Ascending aorta (tissue), 2 donors: ENCODE measurements at places on chromosomes 16 and 17.

DNA sequence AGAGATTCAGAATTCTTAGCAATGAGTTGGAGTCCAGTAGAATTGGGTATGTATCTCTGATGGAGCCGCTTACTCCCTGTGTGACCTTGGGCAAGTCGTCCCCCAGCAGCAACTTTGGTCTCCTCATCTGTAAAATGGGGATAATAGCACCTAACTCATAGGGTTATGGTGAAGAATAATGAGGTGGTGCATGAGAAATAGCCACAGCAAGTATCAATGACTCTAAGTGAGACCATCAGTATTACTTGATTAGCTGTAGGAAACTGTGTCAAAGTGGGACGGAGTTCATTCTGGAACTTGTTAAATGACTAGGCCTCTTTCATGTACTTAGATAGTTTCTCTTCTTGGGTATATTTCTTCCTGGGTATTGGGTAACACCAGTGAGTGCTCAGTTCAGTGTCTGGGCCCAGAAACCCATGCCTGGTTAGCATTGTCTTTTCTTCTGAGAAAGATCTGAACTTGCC lies 6.4 kb downstream of the PRKCB start:
- H3K27ac ChIP-seq, result no peak overlapping the region
- no peak overlapping the region for H3K4me3 ChIP-seq
- no peak for DNase-seq
- no peaks in the 10 kb centered on the region for H3K36me3 ChIP-seq

- H3K27ac ChIP-seq, result no peak overlapping the region
- no peak overlapping the region for H3K4me3 ChIP-seq
- H3K4me1 ChIP-seq, result no peaks in the 10 kb centered on the region
- no peaks in the 10 kb centered on the region for H3K27me3 ChIP-seq
- H3K36me3 ChIP-seq, result no peaks in the 10 kb centered on the region
Measured at GRCh38 chr16:86960266-86960665, 356.9 kb downstream of the C16orf95 start.

DNA sequence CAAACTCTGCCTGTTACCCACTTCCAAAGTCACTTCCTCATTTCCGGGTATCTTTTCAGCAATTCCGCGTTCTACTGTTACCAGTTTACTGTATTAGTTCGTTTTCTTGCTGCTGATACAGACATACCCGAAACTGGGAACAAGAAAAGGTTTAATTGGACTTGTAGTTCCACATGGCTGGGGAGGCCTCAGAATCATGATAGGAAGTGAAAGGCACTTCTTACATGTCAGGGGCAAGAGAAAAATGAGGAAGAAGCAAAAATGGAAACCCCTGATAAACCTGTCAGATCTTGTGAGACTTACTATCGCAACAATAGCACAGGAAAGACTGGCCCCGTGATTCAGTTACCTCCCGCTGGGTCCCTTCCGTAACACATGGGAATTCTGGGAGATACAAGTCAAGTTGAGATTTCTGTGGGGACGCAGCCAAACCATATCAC lies 30.9 kb downstream of the PAFAH1B1 start:
- H3K27ac ChIP-seq, result no peak overlapping the region
- no peak for DNase-seq
- H3K27me3 ChIP-seq, result no peaks in the 10 kb centered on the region
- no peaks in the 10 kb centered on the region for H3K36me3 ChIP-seq

DNA sequence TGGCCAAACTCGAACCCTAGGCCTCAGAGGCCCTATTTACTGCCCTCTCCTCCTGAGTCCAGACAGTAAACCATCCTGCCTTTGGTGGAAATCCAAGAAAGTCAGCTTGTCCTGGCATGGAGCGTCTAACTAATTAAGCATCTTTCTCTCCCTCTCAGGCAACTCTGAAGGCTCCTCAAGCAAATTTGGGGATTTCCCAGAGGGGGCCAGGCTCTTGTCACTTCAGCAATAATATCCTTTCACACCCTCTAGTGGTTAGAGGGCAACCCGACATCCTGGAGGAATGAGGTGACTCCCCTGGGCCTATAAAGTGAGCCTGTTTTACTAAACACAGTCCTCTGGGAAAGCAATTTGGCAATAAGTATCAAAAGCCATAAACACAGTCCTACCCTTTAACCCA lies 60.4 kb downstream of the NOG start:
- no peaks in the 10 kb centered on the region for H3K27me3 ChIP-seq
- no peaks in the 10 kb centered on the region for H3K36me3 ChIP-seq
- H3K4me1 ChIP-seq, result no peaks in the 10 kb centered on the region
- DNase-seq, result no peak
- no peak overlapping the region for H3K4me3 ChIP-seq

- H3K4me1 ChIP-seq, result no peaks in the 10 kb centered on the region
- H3K4me3 ChIP-seq, result no peak overlapping the region
- H3K27me3 ChIP-seq, result no peaks in the 10 kb centered on the region
- DNase-seq, result no peak
- H3K36me3 ChIP-seq, result no peaks in the 10 kb centered on the region
- no peak overlapping the region for H3K27ac ChIP-seq
Measured at GRCh38 chr17:10394201-10394887, 21.5 kb upstream of the MYH13 start.

GRCh38 chr16:2858245-2859025 lies 465 bp upstream of the PRSS22 start:
- no peak overlapping the region for H3K4me3 ChIP-seq
- no peak for DNase-seq

DNA sequence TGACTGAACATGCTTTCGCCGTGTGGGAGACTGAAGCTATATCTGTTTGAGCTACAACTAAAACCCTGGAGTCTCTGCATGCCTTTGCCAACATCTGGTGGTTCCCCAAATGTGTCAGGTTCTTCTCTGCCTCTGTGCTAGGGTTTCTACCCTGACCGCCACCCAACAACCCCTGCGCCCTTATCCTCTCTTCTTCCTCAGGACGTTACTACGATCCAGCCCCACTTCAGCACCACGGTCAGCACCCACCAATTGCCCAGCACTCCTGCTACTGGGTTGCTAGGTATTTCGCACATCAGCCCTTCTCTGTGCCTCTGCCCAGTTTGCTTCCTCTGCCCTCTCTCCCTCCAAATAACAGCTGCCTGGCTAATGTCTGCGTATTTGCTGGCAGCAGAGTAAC lies 106.3 kb upstream of the HSBP1 start:
- H3K36me3 ChIP-seq, result no peaks in the 10 kb centered on the region
- no peak for DNase-seq
- H3K27me3 ChIP-seq, result no peaks in the 10 kb centered on the region
- H3K27ac ChIP-seq, result no peak overlapping the region
- H3K4me3 ChIP-seq, result no peak overlapping the region

GRCh38 chr16:54175552-54176375 lies 110.8 kb downstream of the IRX3 start:
- no peaks in the 10 kb centered on the region for H3K27me3 ChIP-seq
- H3K4me3 ChIP-seq, result no peak overlapping the region

DNA sequence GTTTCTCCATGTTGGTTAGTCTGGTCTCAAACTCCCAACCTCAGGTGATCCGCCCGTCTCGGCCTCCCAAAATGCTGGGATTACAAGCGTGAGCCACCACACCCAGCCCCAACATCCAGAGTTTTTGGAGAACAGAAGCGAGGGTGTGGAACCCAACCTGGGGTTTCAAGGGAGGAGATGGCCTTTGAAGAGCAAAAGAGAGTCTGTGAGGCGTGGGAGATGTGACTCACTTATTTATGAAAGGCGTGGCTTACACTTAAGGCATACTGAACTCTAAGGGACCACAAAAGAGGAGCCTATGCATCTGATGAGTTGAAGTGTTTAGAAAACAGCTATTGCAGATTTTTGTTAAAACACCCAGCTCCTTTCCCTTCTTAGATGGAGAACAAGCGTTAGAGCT lies 18.9 kb downstream of the ARSG start:
- DNase-seq, result no peak
- no peaks in the 10 kb centered on the region for H3K4me1 ChIP-seq
- H3K27me3 ChIP-seq, result no peaks in the 10 kb centered on the region
- no peaks in the 10 kb centered on the region for H3K36me3 ChIP-seq

DNA sequence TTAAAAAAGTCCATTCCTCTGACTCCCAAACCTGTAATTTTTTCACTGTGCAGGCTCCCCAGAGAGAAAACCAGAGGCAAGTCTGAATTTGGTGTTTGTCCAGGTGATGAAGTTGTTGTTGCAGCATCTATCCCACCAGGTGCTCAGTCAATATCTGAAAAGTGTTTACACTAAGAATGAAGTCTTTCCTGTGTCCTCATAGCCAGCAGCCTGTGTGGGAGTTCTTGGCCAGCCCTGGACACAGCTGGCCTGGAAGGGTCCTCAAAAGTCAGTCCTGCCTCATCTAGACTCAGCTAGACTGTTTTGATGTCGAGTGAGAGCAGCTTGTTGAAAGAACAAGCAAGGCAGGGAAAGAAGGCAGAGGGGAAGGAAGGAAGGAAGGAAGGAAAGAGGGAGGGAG lies 3.3 kb upstream of the PMP22 start:
- no peak for DNase-seq
- H3K36me3 ChIP-seq, result no peaks in the 10 kb centered on the region
- no peaks in the 10 kb centered on the region for H3K27me3 ChIP-seq
- H3K4me1 ChIP-seq, result no peaks in the 10 kb centered on the region
- H3K27ac ChIP-seq, result no peak overlapping the region
- no peak overlapping the region for H3K4me3 ChIP-seq

DNA sequence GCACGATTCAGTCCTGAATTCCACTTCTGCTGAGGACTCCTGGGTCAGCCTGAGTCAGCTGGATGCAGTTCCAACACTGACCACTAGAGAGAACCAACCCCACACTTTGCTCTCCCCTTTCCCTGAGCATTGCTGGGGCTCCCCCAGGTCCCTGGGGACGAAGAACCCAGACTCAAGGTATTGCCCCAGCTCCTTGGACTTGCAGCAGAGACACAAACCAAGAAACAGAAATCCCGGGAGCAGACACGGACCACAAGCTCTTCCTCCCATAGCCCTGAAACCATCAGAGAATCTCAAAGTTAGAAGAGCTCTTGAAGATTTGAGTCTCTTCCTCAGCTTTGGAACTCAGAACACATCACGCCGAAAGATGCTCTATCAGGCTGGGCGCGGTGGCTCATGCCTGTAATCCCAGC lies 678 bp upstream of the GH1 start:
- no peaks in the 10 kb centered on the region for H3K4me1 ChIP-seq
- H3K27me3 ChIP-seq, result no peaks in the 10 kb centered on the region
- DNase-seq, result no peak
- H3K27ac ChIP-seq, result no peak overlapping the region
- H3K4me3 ChIP-seq, result no peak overlapping the region

- no peak overlapping the region for H3K4me3 ChIP-seq
- no peaks in the 10 kb centered on the region for H3K36me3 ChIP-seq
- no peak for DNase-seq
- no peak overlapping the region for H3K27ac ChIP-seq
Measured at GRCh38 chr17:69434164-69434579, 19.7 kb downstream of the MAP2K6 start.

GRCh38 chr17:77908501-77908900 lies 50.0 kb upstream of the TNRC6C start:
- H3K4me3 ChIP-seq, result no peak overlapping the region
- no peak for DNase-seq
- no peaks in the 10 kb centered on the region for H3K27me3 ChIP-seq
- no peaks in the 10 kb centered on the region for H3K4me1 ChIP-seq
- no peak overlapping the region for H3K27ac ChIP-seq

- H3K36me3 ChIP-seq, result peaks cover 7% of the 10 kb centered on the region
- no peak for DNase-seq
- H3K4me3 ChIP-seq, result no peak overlapping the region
- H3K27me3 ChIP-seq, result no peaks in the 10 kb centered on the region
Measured at GRCh38 chr17:80938556-80938955, 53.1 kb upstream of the CHMP6 start.

- no peaks in the 10 kb centered on the region for H3K27me3 ChIP-seq
- peak overlapping the region; percentile 1 for H3K4me3 ChIP-seq
- peaks cover 23% of the 10 kb centered on the region for H3K4me1 ChIP-seq
Measured at GRCh38 chr16:70428178-70428998, 10.5 kb downstream of the ST3GAL2 start.

DNA sequence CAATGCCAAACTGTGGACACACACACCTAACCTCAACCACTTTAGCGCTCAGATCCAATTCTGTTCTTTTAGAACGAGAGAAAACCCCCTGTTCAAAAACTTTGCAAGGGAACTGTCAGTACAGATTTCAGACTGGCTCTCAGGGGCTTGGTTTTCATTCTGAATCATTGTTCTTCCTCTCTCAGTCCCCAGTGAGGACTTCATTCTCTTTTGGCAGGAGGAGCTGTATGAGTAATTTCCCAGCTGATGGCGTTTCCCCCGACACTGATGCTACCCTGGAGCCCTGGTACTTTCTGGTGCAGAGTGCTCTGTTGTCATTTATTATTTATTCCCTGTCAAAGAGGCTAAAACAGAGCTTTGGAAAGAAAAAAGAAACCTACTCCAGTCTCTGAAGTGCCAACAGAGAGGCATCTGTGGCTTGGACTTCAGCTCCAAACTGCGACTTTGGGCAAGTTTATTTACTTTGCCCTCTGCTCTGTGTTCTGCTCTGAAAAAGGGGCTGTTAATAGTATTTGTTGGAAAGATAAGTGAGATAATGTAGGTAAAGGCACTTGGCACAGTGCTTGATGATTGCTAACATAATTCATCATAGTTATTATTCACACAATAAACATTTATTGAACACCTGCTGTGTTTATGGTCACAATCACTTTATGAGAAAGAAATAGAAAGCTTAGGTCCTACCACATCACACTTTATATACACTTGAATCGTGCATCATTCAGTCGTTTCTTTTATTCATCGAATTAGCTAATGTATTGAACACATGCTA lies 28.3 kb downstream of the ETV4 start:
- peaks cover 75% of the 10 kb centered on the region for H3K36me3 ChIP-seq
- H3K27me3 ChIP-seq, result no peaks in the 10 kb centered on the region
- no peak overlapping the region for H3K4me3 ChIP-seq
- peak overlapping the region; percentile 19 for H3K27ac ChIP-seq

- no peak overlapping the region for H3K4me3 ChIP-seq
- H3K27ac ChIP-seq, result peak overlapping the region; percentile 55
- no peaks in the 10 kb centered on the region for H3K27me3 ChIP-seq
- DNase-seq, result peak; percentile 81
- H3K36me3 ChIP-seq, result no peaks in the 10 kb centered on the region
- H3K4me1 ChIP-seq, result no peaks in the 10 kb centered on the region
Measured at GRCh38 chr17:80649672-80650330, 105.2 kb downstream of the RPTOR start.

DNA sequence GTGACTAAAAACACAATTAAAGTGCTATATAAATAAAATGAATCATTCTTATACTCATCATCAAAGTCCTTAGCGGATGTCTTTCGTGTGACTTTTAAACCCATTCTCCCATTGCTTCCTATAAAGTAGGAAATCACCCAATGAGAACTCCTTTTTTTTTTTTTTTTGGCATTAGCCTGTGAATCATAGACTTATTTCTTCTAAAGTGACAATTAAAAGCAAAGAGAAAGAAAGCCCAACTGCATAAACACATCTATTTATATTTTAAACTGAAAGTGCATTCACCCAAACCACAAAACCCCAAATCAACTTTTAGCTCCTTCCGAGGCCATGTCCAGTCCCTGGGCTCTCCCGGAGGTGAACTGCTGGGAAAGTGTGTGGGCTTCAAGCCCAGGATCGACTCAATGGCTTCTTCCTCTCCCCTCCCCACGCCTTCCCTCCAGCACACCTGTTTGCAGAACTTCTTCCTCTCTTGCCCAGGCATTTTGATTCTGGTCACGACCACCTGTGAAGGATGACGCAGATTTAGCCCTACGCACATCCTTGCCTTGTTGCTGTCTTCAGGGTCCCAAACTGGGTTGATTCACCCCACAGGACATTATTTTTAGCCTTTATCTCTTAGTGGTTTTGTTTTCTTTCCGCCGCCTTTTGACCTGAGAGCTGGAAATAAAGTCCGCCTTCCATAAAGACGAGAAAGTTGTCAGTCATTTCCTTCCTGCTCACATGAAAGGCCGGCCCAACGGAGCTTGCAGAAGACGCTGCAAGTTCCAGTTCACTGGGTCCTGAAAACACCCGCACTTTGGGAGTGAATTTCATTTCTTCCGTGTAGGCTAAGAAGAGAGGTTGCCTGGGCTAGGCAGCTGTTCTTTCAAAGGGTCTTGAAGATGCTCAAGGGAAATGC lies 166.8 kb downstream of the MAP2K6 start:
- no peak overlapping the region for H3K27ac ChIP-seq
- H3K4me1 ChIP-seq, result no peaks in the 10 kb centered on the region
- H3K4me3 ChIP-seq, result no peak overlapping the region
